Globus pallidus (tissue), 1 donor: ENCODE measurements at places on chromosomes 5 and 9.

- no peak for DNase-seq
Observed at GRCh38 chr9:108138516-108138915, 648.9 kb upstream of the KLF4 start.

- DNase-seq, result no peak
Observed at GRCh38 chr9:116058421-116058820, 95.2 kb upstream of the PAPPA start.

DNA sequence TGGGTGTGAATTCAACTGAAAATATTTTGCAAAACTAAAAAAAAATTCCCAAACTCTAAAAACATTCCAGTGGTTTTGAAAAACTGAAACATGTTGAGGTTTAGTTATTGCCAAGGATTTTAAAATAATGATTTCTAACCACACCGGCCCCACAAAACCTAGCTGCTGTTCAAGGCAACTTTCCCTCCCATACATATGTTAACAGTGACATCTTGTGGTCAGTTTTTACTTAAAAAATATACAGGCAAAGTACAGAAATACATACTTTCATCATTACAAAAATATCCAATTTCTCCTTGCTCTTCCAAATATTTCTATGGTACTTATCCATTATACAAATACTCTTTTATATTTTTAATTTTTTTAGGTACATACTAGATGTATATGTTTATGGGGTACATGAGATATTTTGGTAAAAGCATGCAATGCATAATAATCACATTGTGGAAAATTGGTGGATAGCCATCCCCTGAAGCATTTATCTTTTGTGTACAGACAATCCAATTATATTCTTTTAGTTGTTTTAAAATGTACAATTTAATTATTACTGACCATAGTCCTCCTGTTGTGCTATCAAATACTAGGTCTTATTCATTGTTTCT is 34.4 kb upstream of the MRPS30 start:
- peak; percentile 54 for DNase-seq

DNA sequence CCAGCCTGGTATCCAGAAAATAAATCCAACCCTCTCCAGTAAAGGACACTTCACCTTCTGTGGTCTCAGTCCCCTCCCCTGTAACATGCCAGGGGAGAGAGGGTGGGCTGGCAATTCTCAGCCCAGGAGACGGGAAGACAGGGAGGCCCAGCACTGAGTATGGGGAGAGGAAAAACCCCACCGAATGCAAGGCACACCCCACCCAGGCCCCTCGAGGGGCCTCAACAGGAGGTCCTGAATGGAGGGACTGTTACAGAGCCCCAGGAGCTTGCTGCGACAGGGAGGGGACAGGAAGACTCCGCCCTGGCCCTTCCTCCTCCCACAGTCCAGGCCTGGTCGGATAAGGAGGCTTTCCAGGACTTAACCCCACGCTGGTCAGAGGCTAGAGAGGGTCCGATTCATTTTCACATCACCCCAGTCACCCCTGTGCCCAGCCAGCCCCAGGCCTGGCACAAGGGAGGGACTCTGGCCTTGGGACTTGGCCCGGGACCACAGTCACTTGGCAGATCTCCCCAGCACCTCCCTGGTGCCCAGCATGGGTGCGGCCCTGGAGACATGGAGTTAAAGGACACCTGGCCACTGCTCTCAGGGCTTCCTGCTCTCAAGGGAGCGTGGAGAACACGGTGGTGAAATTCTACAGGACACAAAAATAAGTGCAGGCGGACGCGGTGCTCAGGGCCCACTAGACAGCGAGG is 44.9 kb upstream of the STXBP1 start:
- DNase-seq, result no peak

DNA sequence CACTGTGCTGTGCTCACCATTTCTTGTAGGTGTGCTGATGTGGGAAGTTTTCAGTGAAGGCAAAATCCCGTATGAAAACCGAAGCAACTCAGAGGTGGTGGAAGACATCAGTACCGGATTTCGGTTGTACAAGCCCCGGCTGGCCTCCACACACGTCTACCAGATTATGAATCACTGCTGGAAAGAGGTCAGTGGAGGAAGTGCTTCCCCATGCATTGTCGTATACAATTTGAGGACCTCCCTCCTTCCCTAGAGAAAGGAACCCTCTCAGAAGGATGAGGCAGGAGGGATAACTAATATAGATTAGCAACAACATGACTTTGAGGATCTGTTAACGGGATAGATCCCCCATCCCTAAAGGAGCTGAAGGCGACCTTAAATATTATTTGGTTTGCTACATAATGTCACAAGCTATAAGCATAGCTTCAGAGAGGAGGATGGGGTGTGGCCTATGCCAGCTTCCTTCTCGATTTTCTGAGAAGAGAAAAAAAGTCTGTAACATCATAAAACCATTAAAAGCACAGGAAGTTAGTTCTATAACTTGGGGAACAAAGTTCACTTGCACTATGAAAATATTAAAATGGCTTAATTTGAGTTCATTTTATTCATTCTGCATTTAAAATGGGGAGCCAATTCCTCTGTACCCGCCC is 17.0 kb upstream of the CYFIP2 start:
- DNase-seq, result no peak

GRCh38 chr5:95856501-95856981 is 34.0 kb upstream of the GLRX start:
- peak; percentile 78 for DNase-seq

GRCh38 chr9:132548751-132549640 is 33.4 kb upstream of the BARHL1 start:
- no peak for DNase-seq

DNA sequence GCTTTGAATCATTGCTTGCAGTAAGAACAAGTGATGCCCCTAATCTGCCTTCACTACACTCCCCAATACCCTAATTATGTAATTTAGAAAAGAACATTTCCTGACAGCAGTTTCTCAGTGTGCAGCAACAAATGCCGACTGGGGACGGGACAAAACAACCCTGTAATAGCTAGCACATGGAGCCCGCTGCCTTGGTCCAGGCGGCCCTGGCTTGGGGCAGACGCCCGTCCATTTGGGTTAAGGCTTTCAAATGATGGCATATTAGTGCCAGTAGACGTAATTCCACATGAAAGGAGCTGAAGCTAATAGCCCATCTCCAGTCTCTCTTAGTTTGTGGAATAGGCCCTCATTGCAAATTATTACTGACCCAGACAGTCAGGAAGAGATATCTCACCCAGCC is 150.6 kb upstream of the PITX1 start:
- DNase-seq, result no peak

DNA sequence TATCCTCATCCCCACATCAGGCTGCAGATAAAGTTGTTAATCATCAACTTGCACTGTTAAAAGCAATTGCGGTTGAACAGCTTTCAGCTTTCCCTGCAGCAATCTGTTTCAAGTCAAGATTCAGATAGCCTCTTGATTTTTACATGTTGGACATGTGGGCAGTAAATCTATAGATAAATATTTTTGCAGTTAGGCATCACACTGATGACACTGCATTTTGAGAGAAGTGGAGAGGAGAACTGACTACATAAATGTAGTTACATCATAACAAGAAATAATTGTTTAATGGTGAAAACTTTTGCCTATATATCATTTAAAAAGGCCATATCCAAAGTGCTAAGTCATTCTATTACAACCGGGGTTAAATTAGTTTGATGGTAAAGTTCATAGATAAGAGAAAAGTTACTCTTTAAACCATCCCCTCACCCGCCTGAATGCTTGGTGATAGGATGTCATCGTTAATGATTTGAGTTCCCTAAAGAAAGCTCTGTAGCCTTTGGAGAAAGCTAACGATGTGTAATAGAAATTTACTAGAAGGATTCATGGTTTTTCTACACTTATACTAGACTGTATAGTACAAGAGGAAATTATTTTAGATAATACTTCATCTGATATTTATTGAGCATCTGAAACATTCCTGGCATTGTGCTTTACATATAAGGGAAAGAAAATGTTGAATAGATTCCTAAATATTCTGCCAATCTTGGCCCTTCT is 30.8 kb upstream of the ALDH1A1 start:
- DNase-seq, result no peak

- DNase-seq, result no peak
Observed at GRCh38 chr5:34998058-34998789, 49.5 kb downstream of the AGXT2 start.

GRCh38 chr5:39876146-39876545 is 451.4 kb upstream of the DAB2 start:
- DNase-seq, result no peak

DNA sequence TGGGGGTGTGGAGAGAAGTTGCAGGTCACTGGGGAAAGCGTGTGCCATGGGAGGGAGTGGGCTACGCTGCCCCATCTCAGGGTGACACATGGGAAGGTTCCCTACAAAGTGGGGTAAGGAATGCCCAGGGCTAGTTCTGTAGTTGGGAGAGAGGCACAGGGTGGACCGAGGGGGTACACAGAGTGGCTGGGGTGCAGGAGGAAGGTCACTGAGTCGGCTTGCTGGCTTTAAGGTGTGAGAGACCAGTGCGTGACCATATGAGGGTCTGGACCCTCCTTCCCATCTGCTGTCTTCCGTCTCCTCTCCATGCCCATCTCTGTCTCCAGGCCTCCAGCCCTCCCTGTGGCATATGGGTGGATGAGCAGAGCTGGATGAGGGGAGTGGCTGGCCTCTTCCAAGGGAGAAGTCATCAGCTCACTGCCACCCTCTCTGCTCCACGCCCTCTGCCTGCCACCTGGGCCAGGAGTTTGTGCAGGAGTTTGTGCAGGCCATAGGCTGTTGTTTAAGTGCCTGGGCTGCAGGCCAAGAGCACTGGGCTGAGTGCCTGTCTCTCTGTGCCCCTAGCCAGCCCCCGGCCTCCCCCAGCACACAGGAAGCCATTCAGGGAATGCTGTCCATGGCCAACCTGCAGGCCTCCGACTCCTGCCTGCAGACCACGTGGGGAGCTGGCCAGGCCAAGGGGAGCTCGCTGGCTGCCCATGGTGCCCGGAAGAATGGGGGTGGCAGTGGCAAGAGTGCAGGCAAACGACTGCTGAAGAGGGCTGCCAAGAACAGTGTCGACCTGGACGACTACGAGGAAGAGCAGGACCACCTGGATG is 96.8 kb downstream of the PHF2 start:
- DNase-seq, result no peak

GRCh38 chr9:38675211-38675610 is 44.7 kb downstream of the FAM240B start:
- DNase-seq, result no peak

DNA sequence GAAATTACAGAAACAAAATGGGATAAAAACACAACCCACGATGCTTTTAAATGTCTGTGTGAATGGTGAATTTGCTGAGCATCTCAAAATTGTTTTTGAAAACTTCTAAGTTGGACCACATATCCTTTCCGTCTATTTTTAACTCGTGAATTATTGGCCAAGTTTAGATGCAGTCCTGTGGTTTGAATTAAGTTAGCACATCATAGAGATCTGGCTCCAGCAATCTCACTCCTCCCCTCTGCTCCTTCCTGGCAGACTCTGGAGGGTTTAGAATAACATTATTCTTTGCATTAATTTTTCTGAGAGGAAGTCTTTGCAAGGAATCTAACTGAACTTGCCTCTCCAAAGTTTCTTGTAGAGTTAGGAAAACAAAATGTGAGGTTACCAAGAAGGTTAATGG is 14.5 kb upstream of the ANKRD55 start:
- DNase-seq, result no peak

- DNase-seq, result peak; percentile 49
Observed at GRCh38 chr5:57538341-57538955, 55.8 kb upstream of the ACTBL2 start.
